ENCODE measurements at places on chromosomes 7 and 10. TPM values are rescaled to one million over a fixed set of nuclear protein-coding genes. Genes with fewer than 3 reads are reported as not detected.

ITIH5 gene
- total RNA-seq: 1.9 TPM

NCF1 gene
- total RNA-seq: 93.3 TPM

TMEM184A gene
- total RNA-seq: 0.28 TPM

C10orf143 gene
- total RNA-seq: 7.3 TPM

ZNF487 gene
- total RNA-seq: 8.5 TPM

PDGFA gene
- total RNA-seq: 21.0 TPM

CDH23 gene
- 14.2 TPM for total RNA-seq

DNA sequence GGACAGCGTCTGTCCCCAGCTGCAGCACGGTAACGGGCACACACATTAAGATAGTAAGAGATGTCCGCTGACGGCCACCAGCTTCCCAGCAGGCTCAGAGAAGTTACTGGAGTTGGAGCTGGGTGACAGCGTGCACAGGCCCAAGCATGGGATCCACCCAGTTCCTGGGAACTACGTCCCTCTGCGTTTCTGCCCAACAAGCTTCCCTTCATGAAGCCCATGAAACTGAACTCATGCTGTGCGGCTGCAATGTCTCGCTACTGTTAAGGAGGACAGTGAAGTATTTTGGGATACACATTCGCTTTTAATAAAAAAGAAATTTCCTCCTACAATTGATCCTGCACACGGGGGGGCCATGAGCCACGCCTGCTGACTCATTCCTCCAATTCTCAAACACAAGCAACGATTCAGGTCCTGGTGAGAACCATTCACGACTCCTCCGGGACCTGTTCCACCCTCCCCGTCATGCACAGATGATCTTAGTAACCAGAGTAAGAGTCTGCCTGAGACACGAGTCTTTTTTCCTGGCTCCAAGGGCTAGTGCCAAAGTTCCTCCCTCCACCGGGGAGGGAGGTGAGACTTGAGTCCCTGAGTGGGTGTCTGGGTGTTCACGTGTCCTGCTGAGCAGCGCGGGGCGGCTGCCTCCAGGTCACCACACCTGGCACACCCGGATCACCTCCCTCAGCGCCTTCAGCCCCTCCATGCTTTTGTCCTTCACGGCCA lies 2.6 kb downstream of the PSMG3 start:
- no peak for DNase-seq

GRCh38 chr10:92126100-92126650 lies 164.7 kb downstream of the CPEB3 start:
- DNase-seq: no peak

GRCh38 chr10:72321248-72322029 lies 33.3 kb downstream of the DNAJB12 start:
- DNase-seq: peak; percentile 77

DNA sequence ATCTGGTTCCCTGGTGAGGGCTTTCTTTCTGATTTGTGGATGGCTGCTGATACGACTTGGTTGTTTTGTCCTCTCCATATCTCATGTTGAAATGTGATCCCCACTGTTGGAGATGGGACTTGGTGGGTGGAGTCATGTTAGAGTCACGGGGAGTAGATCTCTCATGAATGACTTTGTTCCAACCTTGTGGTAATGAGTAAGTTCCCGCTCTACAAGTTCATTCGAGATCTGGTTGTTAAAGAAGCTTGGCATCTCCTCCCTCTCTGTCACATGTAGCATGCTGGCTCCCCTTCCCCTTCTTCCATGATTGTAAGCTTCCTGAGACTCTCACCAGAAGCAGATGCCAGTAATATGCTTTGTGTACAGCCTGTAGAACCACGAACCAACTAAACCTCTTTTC lies 37.1 kb upstream of the NXPH1 start:
- DNase-seq: no peak

DNA sequence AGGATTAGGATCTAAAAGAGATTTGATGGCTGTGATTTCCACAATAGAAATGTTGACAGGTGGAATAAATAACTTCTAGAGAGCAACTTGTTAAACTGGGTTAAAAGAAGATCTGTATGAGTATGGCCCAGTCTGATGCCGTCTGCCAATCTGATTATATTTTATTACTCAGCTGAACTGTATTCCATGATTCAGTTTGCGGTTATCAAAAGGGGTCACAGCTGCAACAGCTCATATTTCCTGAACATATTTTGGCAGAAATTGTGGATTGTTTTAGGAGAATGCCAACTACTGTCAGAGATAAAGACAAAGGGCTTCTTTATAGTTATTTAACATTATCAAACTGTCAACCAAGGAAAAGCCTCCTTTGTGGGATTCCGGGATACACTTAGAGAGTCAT lies 244.8 kb upstream of the MINDY3 start:
- DNase-seq: no peak

All from spleen (tissue), 13 donors.